Activated T-cell treated with anti-CD3 and anti-CD28 coated beads for 24 hours (primary cell): ENCODE measurements at places on chromosomes 3 and 15.

DNA sequence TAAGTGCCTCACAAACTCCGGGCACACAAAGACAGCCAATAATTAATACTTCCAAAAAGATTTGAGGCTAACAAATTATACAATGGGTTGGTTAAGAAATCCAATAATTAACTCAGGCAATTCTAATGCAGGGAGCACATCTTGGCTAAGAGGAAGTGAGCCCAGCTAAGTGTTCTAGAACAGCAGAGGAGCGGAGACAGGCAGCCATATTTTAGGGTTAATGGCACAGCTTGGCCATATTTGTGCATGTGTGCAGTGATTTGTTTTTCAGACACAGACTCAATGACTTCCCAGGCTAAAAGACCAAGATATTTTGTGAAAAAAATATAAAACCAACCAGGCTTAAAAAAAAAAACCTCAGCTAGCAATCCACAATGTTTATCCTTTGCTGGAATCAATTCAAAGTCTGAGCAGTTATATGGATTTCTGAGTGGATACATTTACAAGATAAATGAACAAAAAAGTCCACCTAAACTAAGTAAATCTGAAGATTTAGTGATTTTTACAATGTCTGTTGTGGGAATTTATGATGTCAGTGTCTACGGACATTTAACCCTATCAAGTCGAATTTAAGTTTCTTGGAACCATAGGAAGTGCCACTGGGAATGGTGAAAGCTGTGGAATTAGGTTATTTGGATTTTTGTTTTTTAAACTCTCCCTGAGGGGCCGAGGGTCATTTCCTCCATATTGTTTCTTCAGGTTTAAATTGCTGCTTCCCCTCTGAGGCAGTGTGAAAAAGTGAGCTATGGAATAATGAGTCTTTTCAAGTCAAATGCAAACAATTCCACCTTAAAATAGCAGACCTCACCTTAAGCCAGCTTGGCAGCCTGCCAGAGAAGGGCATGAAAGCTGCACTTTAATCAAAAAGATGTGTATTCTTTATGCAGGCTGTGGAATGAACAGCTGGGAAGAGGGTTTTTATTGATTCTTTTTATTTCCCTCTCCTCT lies 413.7 kb upstream of the TBL1XR1 start:
- DNase-seq = no peak

- DNase-seq = no peak
Observed at GRCh38 chr3:128807186-128807830, 72.1 kb upstream of the ACAD9 start.

GRCh38 chr3:141782386-141782932 lies 19.3 kb downstream of the GRK7 start:
- DNase-seq = no peak

DNA sequence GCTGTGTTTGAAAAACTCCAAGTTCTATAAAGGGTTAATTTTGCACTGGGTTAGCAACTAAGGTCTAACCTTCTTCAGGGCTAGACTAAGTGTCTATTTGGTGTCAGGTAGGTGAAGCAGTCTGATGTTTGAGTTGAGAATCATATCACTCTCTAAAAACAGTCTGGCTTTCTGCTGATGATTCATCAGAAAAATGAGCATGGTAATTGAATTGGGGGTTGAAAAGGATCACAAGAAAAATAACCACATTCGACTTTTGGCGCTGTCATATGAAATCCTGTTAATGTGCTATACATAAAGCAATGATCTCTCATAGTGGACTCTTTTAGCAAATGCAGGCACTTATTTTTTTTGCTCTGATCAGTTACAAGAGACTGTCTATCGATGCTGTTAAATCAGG lies 242.2 kb upstream of the AZI2 start:
- no peak for DNase-seq
